ENCODE measurements at places on chromosomes 7 and 10.

DNA sequence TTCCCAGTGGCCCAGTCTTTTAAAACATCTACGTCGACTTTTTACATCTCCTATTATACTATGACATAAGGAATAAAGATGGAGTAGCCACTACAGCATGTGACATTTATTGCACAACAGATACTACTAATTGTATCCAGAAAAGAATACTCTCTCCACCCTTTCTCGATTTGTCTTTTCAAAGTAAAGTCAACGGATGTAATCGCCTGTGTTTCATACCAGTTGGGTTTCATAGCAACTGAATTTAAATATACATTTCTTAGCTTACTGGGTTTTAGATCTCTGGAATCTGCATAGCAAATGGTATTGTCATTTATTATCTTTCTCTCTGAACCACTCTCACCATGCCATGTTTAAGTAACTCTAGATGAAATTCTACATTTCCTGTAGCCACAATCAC lies 86.4 kb upstream of the TRIL start:
- DNase-seq, result no peak

DNA sequence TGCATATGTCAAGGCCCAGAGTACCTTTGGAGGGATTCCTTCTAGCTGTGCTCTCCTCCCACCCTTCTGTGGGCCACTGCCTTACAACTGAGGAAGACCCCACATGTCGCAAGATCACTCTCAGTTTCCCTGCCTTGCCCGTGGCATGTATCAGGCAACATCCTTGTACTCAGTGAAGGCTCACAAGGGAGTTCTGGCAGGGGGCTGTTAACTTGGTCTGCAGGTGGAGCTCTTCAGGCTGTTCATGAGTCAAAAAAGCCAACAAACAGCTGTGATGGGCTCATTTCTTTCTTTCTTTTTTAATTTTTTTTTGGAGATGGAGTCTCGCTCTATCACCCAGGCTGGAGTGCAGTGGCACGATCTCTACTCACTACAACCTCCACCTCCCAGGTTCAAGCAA lies 513.0 kb upstream of the ANKRD30A start:
- no peak for DNase-seq

GRCh38 chr10:60410970-60411369 lies 21.3 kb upstream of the ANK3 start:
- DNase-seq, result no peak

- DNase-seq, result no peak
Measured at GRCh38 chr7:12716134-12716681, 28.8 kb downstream of the ARL4A start.

GRCh38 chr10:113858541-113858940 lies 4.1 kb downstream of the NHLRC2 start:
- no peak for DNase-seq

DNA sequence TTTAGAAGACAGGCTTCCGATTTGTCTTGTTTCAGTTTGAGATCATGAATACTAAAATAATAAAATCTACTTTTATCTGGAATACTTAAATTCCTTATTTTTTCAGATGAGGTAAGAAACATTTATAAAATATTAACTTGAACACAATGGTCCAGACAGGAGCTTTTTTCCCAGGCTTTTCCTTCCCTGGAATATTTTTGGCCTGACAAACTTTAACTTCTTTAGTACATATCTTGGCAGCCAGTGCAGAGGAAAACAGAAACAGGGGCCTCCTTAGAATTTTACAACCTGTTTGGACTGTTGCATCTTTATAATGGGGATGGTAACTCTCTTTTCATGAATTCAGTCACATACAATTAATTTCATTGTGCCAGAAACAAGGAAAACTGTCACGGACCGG lies 41.4 kb downstream of the NRP1 start:
- DNase-seq, result no peak

DNA sequence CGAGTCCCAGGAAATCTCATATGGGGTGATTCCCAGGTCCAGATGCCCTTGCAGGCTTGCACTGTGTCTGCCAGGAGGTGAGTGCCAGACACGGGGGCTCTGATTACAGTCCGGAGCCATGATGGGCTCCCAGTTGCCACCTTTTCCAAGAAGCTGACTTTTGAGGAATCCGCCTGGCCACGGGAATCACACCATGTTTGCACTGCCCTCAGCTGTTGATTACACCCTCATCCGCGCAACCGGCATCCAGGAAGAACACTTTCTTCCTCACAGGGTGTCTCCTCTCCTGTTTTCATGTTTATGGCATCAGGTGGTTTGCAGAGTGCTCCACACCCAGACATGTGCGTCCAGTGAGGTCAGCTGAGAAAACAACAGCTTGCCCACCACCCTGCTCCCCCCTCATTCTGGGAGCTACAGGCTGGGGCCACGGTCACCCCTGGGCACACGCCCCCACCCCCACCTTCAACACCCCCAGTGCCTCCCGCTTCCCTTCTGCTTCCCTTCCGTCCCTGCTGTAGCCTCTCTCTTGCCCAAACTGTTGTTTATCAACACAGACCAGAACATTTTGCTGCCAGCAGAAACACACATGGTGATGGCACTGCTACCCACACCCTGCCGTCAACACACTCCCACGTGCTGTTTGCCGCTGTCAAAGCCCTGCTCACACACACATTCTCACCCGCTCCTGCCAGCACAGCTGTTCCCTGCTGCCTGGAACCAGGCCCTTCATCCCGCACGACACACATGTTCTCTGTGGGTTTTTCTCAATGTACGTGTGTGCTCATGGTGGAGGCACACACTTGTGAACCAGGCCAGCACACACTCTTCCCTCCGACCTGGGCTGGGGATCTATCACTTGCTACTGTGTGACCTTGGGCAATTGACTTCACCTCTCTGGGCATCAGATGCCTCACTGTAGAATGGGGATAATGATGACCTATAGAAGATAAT lies 35.8 kb downstream of the DDIT4 start:
- no peak for DNase-seq

GRCh38 chr7:128935342-128935730 lies 2.4 kb upstream of the IRF5 start:
- DNase-seq, result no peak

DNA sequence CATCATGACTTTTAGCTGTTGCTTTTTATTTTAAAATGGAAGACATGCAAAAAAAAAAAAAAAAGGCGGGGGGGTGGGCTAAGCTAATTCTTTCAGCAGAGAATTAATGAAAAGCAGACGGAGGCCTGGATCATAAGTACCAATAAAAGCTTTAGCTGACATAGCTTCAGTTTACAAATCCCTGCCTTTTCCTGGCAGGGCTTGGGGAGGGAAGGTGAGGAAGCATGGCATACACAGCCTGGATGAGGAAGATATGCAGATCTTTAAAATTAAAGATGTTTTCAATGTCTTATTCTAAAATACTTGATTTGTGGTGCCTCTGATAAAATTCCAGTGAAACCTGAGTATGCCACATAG lies 57.0 kb downstream of the ICA1 start:
- DNase-seq, result no peak

DNA sequence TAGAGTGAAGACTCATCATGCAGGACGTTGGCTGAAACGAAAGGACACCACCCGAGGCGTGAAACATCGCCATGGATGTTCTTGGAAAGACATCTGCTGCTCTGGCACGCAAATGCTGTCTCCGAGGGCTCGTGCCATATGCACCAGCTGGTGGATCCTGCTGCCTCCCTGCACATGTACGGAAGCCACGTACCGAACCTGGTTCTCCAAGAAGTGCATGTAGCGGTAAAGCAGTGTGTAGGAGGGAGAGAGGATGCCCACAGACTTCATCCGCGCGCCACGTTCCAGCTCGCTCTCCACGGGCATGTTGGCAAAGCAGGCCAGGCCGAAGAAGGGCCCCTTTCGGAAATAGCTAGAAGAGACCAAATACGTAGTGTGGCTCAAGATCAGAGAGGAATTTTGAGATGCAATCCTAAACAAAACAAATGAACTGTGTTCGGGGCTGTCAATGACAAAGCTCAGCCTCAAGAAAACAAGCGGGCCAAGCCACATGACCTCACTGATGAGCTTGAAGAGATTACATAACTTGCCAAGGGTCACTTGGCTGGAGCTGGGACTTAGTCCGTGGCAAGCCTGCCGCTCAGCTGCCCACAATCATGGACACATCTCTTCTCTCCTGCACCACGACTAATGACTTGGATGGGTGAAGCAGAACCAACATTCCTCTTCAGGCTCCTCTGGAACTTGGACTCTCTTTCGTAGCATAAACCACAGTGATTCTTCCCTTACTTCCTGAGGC lies 16.5 kb downstream of the DENND11 start:
- DNase-seq, result no peak

DNA sequence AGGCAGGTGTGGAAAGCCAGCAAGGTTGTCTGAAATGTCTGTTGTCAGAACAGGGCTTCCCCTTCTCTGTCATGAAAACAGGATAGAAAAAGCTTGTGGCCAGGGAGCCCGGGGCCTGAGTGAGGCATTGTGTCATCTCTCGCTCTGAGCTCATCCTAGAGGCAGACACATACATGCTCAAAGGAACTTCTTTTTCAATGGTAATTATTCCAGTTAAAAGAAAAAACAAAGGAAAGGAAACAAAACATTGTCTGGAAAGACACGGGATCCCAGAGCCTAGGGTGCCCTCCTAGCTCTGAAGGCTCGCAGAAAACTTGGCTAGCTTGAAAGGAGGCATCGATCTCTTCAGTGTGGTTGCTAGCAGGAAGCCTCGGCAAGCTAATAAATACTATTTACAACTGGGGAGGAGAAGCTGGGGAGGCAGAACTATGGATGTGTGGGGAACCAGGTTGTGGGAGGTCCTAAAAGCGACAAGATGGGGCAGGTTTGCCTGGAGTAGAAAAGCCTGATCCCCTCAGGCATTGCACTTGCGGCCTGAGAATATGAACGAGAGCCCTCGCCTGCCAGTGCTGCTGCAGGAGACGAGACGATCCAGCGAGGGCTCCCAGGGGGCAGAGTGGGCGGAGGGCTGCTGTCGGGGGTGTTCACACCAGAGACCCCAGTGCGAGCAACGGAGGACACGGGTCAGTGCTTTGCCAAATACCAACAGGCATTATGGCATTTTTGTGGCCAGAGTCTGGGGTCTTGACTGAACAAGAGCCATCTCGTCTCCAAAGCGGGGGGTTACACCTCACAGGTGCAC lies 32.8 kb upstream of the DGKI start:
- no peak for DNase-seq

GRCh38 chr7:69465262-69465661 lies 133.0 kb upstream of the AUTS2 start:
- no peak for DNase-seq

DNA sequence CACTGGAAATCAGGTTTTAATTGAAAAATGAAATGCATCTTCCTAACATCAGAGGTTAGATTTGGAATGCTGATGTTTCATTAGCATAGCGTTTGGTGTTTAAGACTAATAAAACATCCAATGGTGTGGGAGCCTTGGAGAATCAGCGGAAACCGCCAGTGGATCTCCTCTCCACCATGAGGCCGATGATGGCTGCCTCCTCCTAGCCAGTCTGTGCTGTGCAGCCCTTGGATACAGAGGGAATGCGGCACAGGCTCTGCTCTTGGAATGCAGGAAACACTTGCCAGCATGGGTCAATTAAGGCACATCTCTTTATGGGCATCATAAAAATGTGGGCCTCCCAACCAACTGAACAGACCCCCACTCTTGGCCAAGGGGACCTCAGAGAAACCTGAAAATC lies 259.9 kb downstream of the GLRX3 start:
- DNase-seq, result no peak

DNA sequence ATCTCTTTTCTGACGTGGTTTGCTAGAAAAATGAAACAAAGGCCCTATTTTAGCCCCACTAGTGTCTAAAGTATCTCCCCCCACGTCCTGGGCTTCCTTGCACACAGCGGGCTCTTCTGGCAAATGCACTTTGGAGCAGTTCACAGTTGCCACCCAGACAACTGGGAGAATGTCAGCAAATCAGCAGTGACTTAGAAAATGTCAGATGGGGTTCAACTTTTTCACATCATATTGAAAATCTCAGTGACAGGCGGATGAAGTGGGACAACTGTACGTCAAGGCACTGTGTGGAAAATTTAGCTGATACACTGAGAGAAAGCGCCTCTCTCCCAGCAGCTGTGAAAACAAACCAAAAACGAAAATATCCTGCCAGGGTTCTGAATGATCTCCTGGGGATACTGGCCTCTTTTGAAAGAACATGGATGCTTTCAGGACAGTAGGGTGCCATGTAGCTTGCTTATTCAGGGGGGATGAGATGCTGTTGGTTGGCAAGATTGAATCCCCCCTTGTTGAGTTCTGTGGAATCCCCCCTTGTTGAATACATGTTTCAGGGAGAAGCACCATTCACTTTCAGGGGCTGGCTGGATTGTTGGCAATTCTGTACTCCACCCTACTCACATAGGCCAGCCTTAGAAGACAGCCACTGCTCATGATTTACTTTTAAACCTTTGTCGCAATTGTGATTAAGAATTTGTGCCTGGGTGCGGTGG lies 372.8 kb upstream of the CELF2 start:
- no peak for DNase-seq

- DNase-seq, result no peak
Measured at GRCh38 chr7:48035967-48036478, 680 bp downstream of the C7orf57 start.

GRCh38 chr7:158291998-158292397 lies 295.6 kb downstream of the PTPRN2 start:
- no peak for DNase-seq

- no peak for DNase-seq
Measured at GRCh38 chr10:21696302-21696701, 162.3 kb downstream of the MLLT10 start.

- DNase-seq, result no peak
Measured at GRCh38 chr7:80319461-80319860, 184.8 kb downstream of the GNAI1 start.

GRCh38 chr7:2640846-2641316 lies 9.1 kb downstream of the TTYH3 start:
- no peak for DNase-seq

GRCh38 chr10:32795598-32796183 lies 162.3 kb downstream of the ITGB1 start:
- no peak for DNase-seq

DNA sequence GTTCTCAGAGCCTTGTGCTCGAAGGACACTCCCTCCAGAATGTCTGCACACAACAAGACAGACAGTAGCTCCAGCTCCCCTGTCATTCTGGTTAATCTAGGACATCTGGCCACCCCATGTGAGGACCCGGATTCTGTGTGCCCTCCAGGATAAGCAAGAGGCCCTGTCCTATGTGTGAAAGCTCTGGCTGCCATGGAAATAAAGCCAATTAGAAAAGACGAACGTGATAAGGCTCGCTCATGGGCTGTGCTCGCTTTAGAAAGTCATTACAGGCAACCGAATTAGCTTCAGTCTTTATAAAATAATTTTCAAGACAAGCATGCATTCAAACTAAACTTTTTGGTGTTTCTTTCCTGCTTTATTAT lies 263.4 kb downstream of the INHBA start:
- no peak for DNase-seq

GRCh38 chr7:150481186-150481920 lies 30.9 kb downstream of the GIMAP8 start:
- no peak for DNase-seq

- no peak for DNase-seq
Measured at GRCh38 chr7:6398943-6399342, 48.8 kb downstream of the DAGLB start.
